ENCODE measurements at places on chromosomes 1 and 21.

DNA sequence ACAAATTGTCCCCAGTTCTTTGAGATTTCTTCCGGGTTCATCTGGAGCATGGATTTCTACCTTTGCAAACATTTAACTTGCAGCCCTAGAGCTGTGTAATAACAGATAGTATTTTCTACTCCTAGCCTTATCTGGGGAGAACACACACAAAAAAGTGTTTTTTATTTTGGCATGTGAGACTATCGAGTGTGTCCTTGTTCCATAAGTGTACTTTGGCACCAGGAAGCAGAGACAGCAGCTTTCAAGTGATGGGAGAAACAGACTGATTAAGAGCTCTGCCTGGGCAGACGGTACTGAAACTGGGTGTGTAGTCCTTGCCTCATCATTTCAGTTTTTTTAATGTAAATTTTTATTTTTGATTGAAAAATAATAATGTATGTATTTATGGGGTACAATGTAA is 297.4 kb downstream of the ST6GALNAC3 start:
- no peak for DNase-seq

DNA sequence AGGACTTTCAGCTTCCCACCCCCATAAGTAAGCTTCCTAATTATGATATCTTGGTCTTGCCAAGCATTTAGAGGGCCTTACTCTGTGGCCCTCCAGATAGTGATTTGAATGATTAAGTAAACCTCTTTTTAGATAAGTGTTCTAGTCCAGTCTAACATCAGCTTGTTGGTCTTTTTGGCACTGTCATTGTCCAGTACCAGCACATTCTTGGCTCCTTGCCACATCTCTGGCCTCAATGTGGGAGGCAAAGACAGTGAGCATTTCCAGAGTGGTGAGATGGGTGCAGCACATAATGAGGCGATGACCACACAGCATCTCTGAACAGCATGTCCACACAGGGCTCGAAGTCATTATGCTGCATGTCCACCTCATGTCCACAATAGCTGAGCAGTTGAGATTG is 6.1 kb downstream of the CAPZA1 start:
- no peak for DNase-seq

DNA sequence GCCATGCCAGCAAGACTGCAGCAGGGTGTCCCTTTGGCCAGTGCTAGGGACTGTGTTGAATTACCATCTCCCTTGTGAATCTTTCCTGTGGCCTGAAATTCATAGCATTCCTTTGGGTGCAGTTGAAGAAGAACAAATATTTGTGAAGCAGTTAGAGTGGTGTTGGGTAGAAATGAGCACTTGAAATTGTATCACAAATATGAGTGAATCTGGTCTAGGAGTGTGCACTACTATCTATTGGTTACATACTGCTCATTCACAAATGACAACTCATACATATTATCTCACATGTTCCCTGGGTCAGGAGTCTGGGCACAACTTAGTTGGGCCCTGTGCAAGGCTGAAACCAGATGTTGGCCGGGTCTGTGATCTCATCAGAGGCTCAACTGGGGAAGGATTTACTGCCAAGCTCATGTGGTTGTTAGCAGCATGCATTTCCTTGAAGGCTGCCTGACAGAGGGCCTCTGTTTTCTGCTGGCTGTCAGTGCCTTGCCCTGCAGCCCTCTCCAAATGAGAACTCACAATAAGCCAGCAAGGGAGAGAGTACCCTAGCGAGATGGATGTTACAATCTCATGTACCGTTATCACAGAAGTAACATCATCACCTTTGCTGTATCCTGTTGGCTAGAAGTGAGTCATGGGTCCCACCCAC is 23.8 kb downstream of the AJAP1 start:
- no peak for DNase-seq

DNA sequence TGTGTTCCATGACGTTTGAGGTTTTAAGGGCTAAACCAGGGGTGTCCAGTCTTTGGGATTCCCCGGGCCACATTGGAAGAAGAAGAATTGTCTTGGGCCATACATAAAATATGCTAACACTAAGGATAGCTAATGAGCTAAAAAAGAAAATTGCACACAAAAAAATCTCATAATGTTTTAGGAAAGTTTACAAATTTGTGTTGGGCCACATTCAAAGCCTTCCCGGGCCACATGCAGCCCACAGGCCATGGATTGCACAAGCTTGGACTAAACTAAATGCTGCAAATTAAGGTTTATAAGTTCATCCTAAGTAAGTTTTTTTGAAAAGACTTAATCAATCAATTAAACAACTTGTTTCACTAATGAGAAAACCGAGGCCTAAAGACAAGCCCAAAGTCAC is 21.9 kb downstream of the NIBAN1 start:
- DNase-seq = no peak

DNA sequence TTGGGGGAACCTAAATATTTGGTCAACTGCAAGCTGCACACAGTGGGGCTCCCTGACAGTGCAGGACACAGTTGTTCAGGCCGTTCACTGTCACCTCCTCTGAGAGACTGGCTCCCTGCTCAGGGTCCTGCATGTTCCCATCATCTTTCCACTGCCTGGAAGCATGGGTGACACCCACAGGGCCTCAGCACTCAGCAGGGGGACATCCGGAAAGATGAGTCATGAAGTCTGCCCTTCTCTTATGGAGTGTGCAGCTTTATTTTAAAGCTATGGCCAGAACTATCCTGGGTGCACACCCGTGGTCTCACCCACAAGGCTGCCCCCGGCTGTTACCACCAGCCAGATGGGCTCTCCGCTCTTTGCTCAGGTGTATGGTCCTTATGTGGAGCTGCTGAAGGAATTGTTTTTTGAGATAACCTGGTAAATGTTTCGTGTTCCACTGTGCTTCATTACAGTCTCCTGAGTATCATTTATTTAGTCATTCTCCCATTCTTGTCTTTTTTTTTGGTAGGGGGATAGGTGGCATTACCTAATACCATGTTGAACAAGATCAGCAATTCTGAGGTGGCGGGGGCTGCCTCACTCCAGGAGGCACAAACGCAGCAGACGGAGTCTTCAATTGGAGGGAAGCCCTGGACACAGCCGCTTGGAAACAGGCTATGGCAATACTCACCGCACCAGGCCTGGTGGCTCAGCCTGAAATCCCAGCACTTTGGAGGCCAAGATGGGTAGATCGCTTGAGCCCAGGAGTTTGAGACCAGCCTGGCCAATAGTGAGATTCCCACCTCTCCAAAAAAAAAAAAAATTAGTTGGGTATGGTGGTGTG is 14.3 kb downstream of the TRIM11 start:
- DNase-seq = no peak

GRCh38 chr1:24438423-24438901 is 22.9 kb downstream of the NIPAL3 start:
- no peak for DNase-seq

- DNase-seq = no peak
These were observed 4.4 kb upstream of the ZNF692 start for GRCh38 chr1:248862998-248863881.

DNA sequence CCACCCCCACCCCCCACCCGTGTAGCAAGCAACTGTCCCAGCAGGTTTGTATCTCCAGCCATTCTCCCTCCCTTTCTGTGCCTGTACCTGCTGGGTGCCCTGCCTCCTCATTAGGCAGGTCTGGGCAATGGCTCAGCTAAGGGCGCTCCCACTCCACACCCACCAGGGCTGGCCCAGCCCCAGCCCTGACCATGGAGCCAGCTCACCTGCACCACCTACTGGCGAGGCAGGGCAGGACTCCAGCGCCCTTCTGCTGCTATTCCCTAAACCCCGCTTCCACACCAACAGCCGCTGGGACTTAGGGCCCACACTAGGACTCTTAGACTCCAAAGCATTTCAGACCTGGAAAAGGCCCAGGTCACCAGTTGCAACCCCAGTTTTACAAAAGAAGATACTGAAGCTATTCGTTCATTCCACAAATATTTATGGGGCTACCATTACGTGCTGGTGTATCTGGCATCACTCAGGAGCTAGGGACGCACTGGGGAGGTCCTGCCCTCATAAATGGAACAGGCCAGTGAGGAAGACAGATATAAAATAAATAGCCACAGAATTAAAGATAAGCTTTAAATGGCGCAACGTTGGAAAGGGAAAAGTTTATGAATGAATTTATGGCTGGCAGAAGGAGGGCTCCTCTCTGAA is 24.0 kb downstream of the PGLYRP3 start:
- DNase-seq = no peak

GRCh38 chr1:173970252-173970651 is 51.9 kb downstream of the RC3H1 start:
- no peak for DNase-seq

DNA sequence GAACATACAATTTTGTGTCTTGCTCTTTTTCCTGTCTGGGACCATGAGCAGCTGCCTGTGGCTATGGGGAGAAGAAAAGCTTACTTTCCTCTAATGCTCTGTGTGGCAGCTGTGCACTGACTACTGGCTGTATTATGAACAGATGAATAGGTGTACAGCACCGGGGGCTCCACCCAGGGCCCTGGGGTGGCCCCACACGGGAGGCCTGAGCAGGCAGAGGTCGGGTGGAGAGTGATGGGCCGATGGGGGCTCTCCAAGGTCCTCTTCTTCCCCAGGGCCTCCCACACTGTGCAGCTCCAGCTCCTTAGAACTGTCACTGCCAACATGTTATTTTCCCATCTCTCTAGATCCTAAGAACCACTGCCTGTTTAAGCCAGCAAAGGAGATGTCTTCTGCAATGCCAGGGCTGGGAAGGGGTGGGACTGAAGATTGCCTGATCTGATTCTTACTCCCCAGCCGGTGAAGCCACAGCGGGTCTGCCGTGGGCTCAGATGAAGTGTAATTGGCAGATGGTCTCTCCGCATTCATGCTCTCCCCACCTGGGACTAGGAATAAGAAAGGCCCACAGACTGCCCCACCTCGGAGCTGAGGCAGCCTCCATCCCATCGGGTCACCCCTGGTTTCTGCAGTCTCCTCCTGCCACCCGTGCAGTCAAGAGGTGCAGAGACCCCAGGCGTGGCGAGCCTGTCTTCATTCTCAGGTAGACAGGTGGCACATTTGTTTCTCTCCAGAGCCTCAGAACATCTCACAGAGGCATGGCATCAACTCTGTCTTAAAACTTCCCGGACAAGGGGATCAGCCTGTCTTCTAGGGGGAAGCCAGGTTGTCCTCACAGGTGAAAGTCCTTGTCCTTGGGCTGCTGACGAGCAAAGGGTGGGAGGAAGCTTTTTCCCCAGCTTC is 186.5 kb upstream of the GALNT2 start:
- peak; percentile 76 for DNase-seq

GRCh38 chr21:17679002-17679600 is 66.4 kb upstream of the BTG3 start:
- no peak for DNase-seq

- DNase-seq = no peak
These were observed 82.4 kb downstream of the COL11A1 start for GRCh38 chr1:103025858-103026409.

DNA sequence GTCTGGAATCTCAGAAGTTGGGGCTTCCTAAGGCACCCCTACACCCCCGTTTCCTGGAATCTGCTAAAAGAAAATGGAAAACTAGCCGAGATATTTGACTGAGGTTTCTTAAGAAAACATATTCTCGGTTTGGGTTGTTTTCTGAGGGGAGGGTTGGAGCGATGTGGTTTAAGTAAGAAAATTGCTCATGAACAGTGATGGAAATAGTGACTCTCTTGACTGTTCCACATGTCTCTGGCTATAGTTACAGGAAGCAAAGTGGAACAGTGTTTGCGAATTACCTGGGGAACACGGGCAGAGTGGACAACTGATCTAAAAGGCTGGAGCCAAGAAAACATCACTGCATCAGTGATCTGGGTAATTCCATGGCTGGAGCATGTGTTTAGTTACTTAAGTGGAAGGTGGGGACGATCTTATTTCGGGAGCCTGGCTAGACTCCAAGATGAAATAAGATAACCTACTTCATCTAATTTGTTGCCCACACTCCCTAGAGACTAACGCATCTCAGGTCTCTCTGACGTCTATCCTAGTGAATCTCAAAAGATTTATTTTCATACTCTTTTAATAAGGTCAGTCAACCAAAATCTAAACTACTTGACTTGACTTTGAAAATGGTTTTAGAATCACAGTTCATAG is 92.4 kb downstream of the KCNJ15 start:
- no peak for DNase-seq

DNA sequence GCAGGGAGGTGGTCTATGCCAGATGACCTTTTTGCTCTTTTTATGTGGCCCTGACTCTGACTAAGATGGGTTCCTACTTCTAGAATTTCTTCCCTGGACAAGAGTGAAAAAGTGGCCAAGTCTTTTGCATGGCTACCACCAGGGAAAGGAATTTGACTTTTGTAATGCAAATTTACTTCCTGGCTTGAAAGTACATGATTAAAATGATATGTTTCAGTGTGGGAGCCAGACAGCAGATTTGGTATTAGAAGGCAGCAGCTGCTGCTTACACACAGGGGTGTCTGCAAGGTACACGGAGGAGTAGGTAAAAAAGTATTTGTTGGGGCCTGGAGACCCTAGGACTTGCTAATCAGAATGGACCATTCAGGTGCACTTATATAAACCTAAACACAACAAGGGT is 78.4 kb downstream of the KCND3 start:
- DNase-seq = no peak

DNA sequence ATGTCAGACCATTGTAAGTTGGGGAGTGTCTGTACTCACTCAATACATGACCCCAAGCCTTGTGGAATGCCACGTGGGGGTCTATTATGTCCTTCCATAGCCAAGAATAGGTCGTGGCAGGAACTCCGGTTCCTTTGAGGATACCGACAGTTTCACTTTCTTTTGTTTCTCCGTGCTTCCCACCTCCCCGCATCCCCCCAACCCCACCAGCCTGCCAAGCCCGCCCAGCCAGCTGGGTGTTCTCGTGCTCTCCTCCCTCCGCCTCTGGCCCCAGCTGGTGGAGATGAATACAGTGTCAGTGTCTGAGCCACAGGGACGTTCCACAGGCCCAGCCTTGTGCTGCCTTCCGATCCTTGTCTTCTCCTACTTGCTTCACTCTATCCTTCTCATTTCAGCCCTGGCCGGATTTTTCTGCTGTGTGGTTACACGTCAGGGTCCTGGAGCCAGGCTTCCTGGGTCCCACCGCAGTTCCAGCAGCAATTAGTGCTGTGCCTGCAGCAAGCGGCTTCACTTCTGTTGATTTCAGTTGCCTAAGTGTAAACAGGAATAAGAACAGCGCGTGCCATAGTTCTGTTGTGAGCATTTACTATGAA is 4.1 kb upstream of the AGTRAP start:
- DNase-seq = no peak

DNA sequence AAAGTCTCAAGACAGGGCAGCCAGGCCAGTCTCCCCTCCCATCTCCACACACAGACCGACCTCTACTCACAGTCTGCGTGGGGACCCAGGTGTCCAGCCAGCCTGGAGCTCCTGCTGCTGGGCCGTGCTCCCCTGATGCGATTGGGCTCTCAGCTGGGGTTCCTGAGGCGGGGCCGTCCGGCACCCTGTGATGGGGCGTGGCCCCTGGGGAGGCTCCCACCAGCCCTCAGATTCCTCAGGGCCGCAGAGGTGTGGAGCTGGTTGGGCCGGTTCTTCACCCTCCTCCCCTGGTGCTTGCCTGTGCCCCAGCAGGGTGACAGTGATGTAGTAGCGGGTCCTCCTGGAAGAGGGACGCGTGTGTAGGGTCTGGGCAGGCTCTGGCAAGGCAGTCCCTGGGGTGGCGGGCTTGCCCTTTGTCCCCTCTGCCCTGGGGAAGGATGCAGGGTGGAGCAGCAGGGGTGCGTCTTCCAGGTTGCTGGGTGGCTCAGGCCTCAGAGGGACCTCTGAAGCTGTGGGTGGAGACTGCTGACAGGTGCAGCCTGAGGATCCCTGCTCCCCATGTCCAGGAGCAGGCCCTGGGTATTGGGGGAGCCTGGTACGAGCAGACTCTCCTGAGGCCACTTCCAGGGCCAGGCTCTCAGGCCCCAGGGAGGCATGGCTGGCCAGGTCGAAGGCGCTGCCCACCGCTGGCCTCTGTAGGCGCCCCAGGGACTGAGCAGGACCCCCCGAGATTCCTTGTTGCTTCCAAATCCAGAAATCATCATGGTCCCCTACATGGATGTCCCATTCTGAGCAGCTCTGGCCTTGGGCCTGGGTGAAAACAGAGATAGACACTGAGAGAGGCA is at the start of gene CRYBG2:
CRYBG2 (minus strand) TSS at position 155 of the 845 bp plus-strand sequence. CDS start 7,473 bp downstream, outside the sequence.
- no peak for DNase-seq
